NCI-H1092 (cell line): ENCODE measurements at places on chromosomes 1 and 21.

- DNase-seq: no peak
These were observed 19.1 kb downstream of the MATN1 start for GRCh38 chr1:30704271-30704670.

DNA sequence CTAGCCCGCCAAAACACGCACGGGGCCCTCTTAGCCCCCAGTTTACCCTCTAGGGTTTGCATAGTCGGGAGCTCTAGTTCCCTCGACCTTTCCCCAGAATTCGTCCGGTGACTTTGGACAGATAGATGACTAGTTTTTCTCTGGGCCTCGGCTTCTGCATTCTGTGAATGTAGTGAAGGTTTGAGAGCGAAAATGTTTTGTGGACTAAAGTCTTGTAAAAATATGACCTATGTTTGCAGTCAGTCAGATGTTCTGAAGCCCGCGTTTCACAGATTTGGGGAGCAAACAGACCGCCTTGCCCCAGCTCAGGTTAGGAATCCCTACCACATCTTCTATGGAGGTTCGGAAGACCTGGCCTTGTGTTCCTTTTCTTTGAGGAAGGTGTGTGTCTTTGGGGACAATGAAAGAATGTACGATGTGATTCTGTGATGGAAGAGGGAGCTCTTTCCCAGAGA, 401 bp downstream of the UQCRH start:
- no peak for DNase-seq

GRCh38 chr1:109983380-109984189, 980 bp upstream of the AHCYL1 start:
- DNase-seq: no peak

DNA sequence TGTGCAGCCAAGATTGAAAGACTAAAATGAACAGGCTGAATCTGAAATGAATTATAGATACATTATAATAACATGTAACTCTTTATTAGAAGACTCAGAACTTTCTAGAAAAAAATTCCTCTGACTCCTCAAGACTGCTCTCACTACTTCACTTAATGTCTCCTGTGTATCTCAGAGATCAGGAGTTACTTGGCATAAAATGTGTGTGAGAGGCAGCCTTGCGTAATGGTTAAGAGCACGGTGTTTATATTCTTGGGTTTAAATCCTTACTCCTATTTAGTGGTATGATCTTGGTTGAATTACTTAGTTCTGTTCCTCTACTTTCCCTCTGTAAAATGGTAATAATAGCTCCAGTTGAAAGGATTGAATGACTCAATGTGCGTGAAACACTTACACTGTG, 634.9 kb downstream of the LTN1 start:
- DNase-seq: no peak

DNA sequence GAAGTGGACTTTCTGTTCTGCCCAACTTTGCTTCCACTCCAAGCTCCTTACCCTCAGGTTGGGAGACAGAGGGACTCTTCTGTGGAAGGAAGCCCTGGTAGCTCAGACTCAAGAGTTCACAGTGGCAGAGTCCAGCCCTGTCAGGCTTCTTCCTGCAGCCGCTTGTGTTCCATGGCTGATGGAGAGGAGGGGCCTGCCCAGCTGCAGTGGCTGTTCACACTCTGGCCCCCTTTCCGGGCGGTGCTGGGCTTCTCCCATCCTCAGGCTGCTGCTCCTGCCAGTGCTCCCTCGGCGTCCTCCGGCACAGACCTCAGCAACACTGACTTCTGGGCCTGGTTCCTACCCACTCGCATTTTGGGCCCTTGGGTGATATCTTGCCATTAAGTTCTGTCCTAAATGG, 4.0 kb downstream of the KRTAP10-1 start:
- no peak for DNase-seq

DNA sequence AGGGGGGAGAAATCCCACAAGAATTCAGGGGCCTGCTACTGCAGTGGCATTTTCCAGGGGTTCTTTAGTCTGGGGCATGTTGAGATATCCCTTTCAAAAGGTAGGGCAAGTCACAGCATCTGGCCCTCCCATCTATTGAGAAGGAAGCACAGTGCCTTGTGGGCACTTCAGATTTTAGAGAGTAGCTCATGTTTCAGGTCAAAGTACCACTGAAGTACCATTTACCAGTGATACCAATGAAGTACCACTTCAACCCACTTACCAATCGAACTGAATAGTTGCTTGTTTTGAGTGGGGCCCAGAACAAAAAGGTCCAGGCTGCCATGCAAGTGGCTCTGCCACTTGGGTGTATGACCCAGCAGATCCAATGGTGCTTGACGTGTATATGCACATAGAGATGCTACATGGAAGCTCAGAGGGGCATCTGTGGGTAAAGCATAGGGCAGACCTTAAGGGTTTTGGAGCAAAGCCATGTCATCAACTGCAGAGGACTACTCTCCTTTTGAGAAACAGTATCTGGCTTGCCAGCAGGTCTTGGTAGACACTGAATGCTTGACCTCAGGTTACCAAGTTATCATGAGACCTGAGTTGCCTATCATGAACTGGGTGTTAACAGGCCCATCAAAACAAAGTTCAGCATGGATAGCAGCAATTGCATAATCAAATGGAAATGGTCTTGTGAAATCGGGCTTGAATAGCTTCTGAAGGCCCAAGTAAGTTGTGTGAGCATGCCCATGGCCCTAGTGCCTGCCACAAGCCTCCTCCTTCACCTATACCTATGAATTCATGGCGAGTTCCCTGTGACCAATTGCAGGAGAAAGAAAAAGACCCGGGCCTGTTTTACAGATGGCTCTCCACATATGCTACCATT, 23.5 kb downstream of the PLA2G2D start:
- DNase-seq: no peak

DNA sequence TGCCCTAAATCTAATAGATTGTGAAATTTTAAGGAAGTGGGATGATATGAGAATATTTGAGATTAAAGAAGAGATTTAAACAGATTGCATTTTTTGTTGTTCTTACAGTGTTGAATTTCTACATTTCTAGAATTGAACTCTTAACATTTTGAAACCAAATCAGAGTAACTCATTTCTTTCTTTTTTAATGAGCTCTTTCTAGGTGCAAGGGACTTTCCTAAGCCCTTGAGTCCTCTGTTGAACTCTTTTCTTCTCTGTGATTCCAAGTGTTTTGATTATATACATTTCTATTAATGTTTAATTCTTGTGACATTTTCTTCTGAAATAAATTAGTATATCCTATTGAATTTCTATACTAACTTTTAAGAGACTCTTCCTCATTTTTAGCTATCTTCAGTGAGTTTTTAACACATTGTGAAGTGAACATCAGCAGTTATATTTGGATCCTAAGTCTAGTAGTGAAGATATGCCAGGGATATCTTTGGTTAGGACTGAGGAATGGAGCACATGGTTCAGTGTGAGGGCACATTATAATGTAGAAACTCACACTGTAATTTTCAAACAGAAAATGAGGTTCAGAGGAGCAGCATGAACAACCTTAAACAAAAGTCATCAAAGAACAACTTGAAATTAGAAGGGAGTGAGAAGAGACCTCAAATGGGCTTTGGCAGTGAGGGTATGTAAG, 53.1 kb downstream of the ATG4C start:
- no peak for DNase-seq

GRCh38 chr1:210332233-210332632, 3.5 kb downstream of the HHAT start:
- no peak for DNase-seq
